ENCODE measurements at places on chromosomes 12 and 14.

GRCh38 chr14:101357559-101358319 is 203.6 kb upstream of the DIO3 start:
- DNase-seq, result no peak

DNA sequence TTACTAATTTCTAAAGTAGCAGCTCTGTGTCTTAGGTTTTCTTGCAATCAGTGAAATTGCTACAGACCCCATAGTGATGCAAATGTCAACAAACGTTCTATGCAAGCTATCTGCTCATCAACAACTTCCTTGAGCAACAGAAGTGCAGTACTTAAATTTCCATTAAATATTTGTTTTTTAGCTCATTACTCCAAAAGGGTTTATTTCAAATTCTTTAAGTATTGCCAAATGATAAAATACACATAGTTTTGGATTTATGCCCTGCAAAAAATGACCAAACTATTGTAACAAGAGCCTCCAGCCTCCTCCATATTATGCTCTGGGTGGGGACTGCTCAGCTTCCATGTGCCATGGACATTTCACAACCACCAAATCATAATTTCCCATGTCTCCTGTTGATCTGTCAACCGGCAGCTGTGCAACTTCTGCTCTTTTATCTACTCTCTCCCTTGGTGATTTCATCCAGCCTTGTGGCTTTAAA is 4.4 kb downstream of the BDKRB1 start:
- DNase-seq, result peak; percentile 46

GRCh38 chr14:51780006-51780692 is 80.3 kb upstream of the GNG2 start:
- peak; percentile 74 for DNase-seq

- DNase-seq, result no peak
Measured at GRCh38 chr12:89939522-89940215, 231.0 kb upstream of the ATP2B1 start.

GRCh38 chr14:35956376-35957085 is 130.4 kb downstream of the BRMS1L start:
- DNase-seq, result no peak

- no peak for DNase-seq
Measured at GRCh38 chr12:62632411-62632918, 165.8 kb downstream of the MON2 start.

- no peak for DNase-seq
Measured at GRCh38 chr12:89742337-89743022, 33.8 kb upstream of the ATP2B1 start.

- DNase-seq, result no peak
Measured at GRCh38 chr12:93990832-93991803, 157.3 kb upstream of the PLXNC1 start.

DNA sequence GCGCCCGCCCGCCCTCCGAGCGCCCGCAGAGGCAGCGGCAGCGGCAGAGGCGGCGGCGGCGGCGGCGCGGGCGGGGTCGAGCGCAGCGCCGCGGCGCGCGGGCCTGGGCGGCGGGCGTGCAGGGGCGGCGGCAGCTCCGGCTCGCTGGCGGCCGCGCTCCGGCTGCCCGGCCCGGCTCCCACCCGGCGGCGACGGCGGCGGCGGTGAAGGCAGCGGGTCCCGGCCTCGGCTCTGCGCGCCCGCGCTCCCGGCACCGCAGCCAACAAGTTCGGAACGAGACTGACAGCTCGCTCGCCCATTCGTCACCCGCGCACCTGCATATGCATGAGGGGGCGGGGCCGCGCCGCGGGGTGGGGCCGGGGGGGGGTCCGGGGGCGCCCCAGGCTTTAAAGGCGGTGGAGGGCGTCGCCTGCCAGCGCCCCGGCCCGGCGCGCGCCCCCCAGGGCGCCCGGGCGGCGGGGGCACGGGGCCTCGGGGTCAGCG is at the start of gene JAG2:
JAG2 (minus strand) TSS at position 281 of the 483 bp plus-strand sequence. CDS start 356 bp downstream, outside the sequence.
- DNase-seq, result peak; percentile 83

DNA sequence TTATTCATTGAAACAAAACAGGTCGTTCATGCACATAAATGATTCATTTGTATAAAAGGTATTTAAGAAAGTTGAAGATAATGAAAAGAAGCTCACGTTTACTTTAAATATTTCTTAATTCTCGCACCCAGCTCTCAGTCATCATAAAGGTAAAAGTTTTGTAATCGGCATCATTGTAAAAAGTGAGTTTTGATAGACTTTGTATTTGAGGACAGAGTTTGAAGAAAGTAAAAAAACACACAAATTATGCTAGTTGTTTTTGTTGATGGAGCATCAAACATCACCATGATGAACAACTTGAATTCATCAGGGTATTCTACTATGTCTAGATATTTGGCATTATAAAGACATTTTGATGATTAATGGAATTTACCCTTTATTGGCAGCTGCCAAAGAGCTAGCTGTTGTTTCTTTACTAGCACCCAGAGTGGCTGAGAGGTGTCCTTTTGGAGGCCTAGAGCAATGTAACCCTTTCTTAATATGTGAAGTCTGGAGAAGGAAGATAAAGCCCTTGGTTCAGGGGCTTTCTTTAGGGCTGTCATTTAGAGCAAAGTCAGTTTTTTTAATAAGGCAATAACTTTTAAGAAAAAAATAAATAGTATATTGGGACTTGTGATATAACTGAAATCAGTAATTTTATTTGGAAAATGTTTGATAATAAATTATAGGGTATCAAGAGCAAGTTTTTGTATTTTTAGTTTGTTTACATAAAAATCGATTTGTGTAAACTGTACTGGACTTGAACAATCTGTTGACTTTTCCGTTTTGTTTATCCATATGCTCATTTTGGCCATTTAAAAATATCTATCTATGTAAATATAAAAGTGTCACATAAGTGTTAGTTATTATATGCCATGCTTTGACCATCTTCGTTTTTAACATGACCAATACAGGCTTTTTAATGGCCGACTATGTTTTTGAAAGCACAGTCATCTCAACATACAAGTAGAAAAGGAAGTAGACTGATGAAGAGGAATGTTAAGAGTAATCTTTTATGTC is 7.4 kb downstream of the GLRX5 start:
- no peak for DNase-seq

GRCh38 chr12:111221062-111222026 is 147.6 kb downstream of the PHETA1 start:
- no peak for DNase-seq

GRCh38 chr12:25558586-25558985 is 5.5 kb upstream of the LMNTD1 start:
- no peak for DNase-seq

DNA sequence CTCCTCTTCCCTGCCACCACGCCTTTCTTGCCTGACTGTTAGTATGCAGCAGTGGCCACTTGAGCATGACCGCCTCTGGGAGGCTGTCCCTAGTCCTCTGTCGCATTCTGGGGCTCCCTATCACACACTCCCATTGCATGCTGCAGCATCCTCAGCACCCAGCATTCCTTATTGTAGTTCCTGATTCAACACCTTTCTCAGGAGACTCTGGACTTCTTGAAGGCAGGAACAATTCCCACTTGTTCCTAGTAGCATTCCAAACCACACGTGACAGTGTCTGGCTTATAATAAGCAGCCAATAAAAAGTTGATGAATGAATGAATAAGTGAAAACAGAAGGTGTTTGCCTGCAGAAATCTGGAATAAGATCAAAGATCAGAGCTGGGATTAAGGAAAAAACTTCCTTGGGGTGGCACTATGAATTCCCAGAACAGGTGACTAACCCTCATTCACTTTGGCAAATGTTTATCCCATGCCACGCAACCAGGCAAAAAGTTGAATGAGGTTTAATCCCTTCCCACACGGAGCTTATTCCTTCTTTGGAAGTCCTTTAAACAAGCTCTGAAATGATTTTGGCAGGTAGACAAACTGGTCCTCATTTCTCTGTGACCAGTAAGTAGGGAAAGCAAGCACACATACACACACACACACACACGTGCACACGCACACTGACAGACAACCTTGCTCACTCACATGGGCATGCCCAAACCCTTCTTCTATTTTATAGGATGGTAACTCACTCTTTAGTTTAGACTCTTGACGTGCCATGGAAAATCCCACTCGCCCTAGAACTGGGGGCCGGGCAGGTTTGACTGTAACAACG is 26.5 kb downstream of the NTF3 start:
- no peak for DNase-seq

DNA sequence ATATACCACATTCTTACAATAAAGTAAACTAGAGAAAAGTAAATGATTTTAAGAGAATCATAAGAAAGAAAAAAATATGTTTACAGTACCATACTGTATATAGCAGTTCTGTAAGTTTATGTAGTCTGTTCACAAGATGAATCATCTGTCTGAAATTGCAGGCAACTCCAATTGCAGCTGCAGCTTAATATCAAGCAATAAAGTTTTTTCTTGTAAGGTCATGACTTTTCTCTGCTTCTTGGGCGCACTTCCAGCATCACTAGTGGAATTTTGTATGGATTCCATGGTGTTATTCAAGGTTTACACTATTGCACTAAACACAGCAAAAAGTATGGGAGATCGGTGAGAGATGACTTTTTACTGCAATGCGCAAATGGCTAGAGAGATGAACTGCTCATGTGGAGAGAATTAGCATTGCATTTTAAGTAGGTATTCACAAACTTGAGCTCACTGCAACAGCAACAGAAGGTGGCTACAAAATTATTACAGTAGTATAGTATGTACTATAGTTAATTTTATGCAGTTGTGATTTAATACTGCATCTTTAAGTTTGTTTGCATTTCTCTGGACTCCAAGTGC is 445.4 kb upstream of the OR4E1 start:
- DNase-seq, result no peak

DNA sequence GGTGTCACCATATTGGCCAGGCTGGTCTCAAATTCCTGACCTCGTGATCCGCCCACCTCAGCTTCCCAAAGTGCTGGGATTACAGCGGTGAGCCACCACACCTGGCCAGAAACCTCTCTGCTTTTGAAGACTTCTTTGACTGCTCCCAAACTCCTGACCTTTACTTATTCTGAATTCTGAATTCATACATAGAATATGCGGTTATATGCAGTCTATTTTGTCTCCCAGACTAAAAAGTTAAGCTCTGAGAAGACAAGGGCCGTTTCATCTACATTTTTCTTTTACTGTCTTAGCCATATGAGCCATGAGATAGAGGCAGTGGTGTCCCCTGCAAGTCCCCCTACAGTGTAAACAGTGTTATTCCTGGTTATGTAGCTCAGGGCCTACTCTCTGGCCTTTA is 179.3 kb downstream of the NTF3 start:
- no peak for DNase-seq

GRCh38 chr12:52347551-52348510 is 19.4 kb downstream of the KRT85 start:
- no peak for DNase-seq

DNA sequence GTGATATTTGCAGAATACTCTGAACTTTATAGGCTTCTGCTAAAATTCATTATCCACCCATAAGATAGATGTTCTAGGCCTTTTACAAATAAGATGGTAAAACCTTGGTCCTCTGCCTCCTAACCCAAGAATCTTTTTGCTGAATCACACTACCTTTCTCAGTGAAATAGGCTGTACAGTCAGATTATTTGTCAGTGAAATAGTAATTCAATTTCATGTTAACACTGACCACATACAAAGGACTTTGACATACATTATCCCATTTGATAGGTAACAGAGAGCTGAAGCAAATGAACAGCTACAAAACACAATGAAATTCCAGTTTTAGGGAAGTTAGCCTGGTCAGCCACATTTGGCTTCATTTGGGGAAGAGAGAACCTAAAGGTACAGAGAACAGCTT is 141.1 kb downstream of the PCNX1 start:
- DNase-seq, result no peak

- DNase-seq, result peak; percentile 90
Measured at GRCh38 chr14:81384900-81385299, 15.2 kb downstream of the STON2 start.

GRCh38 chr12:109879351-109880042 is 844 bp downstream of the GLTP start:
- DNase-seq, result no peak

- DNase-seq, result peak; percentile 56
Measured at GRCh38 chr12:132282950-132283771, 46.2 kb downstream of the GALNT9 start.

- DNase-seq, result no peak
Measured at GRCh38 chr14:89242652-89243279, 174.3 kb downstream of the FOXN3 start.

- no peak for DNase-seq
Measured at GRCh38 chr12:15495746-15496145, 173.4 kb downstream of the PTPRO start.

GRCh38 chr14:65373671-65374039 is 38.9 kb upstream of the FUT8 start:
- DNase-seq, result no peak

- no peak for DNase-seq
Measured at GRCh38 chr12:67520606-67521005, 127.9 kb upstream of the DYRK2 start.

DNA sequence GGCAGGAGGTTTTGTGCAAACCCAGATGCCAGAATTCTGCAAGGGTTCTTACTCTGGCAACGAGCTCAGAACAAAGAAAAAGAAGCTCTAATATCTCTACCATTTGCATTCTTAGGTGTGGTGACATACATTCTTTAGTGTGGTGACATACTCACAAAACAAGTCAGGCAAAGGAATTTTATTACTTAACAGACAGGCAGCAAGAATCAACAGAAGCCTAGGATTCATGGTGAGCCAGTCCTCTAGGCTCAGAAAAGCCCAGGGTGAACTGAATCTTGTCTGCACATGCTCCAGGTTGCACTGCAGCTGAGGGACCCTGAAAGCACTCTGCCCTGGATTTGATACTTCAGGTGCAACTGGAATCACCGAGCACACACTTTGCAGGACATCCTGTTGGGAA is 122.4 kb upstream of the PTPRQ start:
- no peak for DNase-seq

GRCh38 chr12:106254724-106255123 is 6.9 kb upstream of the CKAP4 start:
- no peak for DNase-seq

- no peak for DNase-seq
Measured at GRCh38 chr14:31118892-31119291, 88.7 kb downstream of the HECTD1 start.

- DNase-seq, result no peak
Measured at GRCh38 chr12:89189448-89189847, 162.9 kb downstream of the DUSP6 start.

GRCh38 chr12:18428416-18428815 is 167.1 kb downstream of the PIK3C2G start:
- no peak for DNase-seq
